Muscle of arm (tissue), 14 donors: ENCODE measurements at places on chromosomes 12 and 14. TPM values are rescaled to one million over a fixed set of nuclear protein-coding genes. Genes with fewer than 3 reads are reported as not detected.

CISTR gene
- not detected for polyA plus RNA-seq

SDR9C7 gene
- 0.24 TPM for polyA plus RNA-seq

MYH6 gene
- 7.7 TPM for polyA plus RNA-seq

PLEKHD1 gene
- 0.92 TPM for polyA plus RNA-seq

- DNase-seq = peak; percentile 49
These were observed 55.7 kb downstream of the NINJ2 start for GRCh38 chr12:607541-608001.

DNA sequence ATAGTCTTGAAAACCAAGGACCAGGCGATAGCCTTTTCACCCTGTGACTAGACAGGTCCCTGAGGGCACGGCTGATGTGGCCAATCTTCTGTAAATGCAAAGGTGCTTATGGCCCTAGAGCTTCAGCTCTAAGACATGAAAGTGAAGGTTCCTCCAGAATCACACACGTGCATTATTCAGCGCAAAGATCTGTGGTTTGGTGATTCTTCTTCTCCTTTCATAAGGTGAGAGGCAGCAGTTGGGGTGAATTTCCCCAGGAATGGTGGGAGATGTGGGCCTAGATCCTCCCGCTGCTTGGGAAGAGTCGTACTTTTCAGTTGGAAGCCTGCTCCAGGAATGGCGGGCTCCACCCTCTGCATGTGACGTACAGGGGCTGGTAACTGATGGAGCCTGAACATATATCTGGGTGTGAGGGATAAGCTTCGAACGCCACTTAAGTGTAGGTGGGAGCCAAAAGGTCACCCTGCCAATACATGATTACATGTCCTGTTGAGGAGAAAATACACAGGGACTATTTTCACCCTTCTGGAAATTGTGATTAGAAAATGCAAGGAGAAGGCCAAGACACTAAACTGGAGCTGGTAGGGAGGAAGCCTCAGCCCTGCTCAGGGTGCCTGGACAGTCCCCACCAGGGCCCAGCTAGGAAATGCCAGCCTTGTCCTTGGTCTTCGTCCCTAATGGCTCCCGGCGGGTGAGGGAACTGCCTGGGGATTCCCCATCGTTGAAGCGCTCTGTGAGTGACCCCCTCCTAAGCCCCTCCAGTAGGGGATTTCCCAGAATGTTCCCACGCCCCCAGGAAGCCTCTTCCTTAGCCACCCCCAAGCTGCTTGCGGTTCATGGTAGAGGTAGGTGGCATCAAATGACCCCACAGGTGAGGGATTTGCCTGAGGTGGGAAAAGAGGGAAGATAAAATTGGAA lies 17.6 kb downstream of the BATF start:
- no peak for DNase-seq

DNA sequence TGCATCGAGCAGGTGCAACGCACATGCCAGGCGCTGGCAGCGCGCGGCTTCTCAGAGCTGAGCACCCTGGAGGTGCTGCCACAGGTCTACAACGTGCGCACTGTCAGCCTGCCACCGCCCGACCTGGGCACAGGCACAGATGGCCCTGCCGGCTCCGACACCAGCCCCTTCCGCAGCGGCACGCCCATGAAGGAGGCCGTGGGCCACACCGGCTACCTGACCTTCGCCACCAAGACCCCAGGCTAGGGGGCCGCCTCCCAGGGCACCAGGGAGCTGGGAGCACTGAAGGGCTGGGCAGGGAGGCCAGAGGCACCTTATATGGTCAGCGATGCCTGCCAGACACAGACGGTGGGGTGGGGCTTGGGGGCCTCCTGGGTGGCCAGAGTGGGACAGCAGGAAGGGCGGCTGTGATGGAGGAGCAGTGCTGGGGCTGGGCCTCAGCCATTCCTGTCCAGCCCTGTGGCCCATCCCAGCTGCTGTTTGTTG lies 5.6 kb downstream of the TRMT61A start:
- no peak for DNase-seq

- DNase-seq = no peak
These were observed 88.7 kb upstream of the DHRS4 start for GRCh38 chr14:23864861-23865260.
